ENCODE measurements at places on chromosomes 2 and 18. TPM values are rescaled to one million over a fixed set of nuclear protein-coding genes. Genes with fewer than 3 reads are reported as not detected.

The SP140 gene
- 0.58 TPM for total RNA-seq

The MDH1B gene
- 4.1 TPM for total RNA-seq

The FAM98A gene
- 24.8 TPM for total RNA-seq

The ITM2C gene
- total RNA-seq, result 96.4 TPM

The HOXD12 gene
- not detected for total RNA-seq

The CROCC2 gene
- total RNA-seq, result not detected

The CEBPZOS gene
- total RNA-seq, result 46.5 TPM

The SH3RF3 gene
- 6.1 TPM for total RNA-seq

The IL1R1 gene
- total RNA-seq, result 5.0 TPM

The MC4R gene
- not detected for total RNA-seq

The ACVR1 gene
- 8.6 TPM for total RNA-seq

The GULP1 gene
- total RNA-seq, result 31.5 TPM

The ACVR1C gene
- 0.04 TPM for total RNA-seq

The SEPTIN10 gene
- total RNA-seq, result 119 TPM

The ANKRD44 gene
- 3.4 TPM for total RNA-seq

The DNAJC5G gene
- total RNA-seq, result not detected

The SULT1C4 gene
- not detected for total RNA-seq

The AGXT gene
- total RNA-seq, result not detected

The TNFAIP6 gene
- not detected for total RNA-seq

The TRAF3IP1 gene
- total RNA-seq, result 51.7 TPM

The TEKT4 gene
- total RNA-seq, result 0.15 TPM

The GAL3ST2 gene
- total RNA-seq, result 3.9 TPM

The CDH2 gene
- 8.5 TPM for total RNA-seq

The CREG2 gene
- 9.0 TPM for total RNA-seq

The TXNL4A gene
- 106 TPM for total RNA-seq

Data from PC-9 (cell line).